ENCODE measurements at places on chromosomes 1 and 21.

DNA sequence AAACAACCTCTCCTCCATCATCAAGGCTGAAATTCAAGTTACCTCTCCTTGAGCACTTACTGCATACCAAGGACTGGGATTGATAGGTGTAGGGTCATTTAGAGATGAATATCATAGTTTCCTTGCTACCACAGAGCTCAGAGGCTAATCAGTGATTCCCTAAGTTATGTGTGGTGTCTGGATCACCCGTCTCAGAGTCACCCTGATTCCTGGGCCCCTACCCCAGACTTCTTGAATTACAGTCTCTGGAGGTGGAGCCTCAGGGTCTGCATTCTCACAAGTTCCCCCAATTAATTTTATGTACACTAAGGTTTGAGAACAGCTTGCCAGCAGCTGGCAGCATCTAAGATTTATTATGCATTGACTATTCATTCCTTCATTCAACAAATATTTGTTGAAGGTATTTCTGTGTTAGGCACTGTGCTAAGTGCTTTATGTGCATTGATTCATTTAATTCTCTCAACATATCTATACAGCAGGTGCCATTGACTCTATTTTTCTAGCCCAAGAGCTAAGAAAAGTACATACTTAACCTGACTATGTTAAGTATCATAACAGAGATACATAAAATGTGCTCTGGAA is 182.9 kb upstream of the FGGY start:
- no peak for DNase-seq

DNA sequence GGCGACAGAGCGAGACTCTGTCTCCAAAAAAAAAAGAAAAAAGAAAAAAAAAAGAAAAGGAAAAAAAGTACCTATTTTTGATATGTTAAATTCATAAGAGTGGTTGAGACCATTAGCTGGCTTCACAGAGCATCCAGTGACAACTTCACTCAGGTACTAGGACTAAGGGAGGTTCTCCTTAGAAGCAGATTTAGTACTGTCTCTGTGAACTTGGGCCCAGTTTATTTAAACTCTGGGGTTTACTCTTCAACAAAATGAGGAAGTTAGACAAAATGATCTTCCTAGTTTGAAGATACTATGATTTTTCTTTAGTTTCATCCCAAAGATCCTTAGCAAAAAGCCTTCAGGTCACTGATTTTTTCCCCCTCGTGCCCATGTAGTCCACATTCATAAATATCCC is 21.2 kb downstream of the MACO1 start:
- no peak for DNase-seq

DNA sequence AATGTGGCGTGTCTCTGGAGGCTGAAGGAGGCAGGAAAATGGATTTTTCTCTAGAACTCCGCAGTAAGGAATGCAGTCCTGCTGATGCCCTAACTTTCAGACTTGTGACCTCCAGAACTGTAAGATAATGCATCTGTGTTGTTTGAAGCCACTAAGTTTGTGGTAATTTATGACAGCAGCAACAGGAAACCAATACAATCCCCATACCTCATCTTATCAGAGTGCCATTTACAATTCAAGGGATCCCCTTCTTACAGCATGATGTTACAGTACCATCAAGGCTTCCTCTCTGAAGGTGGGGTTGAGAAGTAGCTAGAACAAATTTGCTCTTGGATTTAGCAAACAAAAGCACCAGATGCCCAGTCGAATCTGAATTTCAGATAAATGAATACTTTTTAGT is 21.6 kb downstream of the ABCA4 start:
- DNase-seq = no peak

- DNase-seq = no peak
Measured at GRCh38 chr1:10788592-10789006, 7.8 kb downstream of the CASZ1 start.

DNA sequence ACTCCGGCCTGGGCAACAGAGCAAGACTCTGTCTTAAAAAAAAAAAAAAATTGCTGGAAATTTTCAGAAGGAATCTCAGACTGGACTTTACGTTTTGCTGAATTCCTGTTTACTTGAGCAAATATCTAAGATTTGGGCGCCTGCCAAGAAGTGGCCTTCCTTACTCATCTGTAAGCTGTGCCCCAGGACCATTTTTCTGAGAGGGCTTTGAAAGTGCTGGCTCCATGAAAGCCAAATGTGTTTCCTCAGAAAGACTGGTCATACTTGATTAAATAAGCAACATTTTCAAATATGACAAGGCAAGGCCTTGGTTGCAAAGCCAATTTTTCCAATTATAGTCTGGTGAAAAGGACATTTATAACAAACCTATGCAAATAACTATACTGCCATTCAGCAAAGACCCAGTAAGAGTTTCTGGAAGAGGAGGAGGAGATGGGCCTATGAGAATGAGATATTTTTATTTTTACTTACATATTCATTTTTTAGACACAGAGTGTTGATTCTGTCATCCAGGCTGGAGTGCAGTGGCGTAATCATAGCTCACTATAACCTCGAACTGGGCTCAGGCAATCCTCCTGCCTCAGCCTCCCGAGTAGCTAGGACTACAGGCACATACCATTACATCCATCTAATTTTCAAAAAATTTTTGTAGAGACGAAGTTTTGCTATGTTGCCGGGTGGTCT is 56.3 kb upstream of the HTR1D start:
- no peak for DNase-seq

DNA sequence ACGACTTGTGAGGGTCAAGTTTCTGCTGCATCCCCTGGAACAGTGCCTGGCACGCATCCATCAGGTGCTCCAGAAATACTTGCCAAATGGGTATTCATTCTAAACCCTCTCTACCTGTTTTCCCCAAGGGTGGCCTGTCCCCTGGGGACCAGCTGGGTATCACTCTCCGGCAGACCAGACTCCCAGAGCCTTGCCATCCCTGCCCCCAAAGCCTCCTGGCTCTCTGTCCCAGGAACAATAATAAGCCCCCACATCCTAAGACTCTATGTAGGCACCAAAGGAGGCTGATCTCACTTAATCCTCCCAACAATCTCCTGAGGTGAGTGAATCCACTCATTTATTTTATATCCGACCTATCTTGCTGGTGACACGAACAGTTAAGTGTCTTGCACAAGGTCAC is 96.7 kb downstream of the MRPL37 start:
- no peak for DNase-seq

DNA sequence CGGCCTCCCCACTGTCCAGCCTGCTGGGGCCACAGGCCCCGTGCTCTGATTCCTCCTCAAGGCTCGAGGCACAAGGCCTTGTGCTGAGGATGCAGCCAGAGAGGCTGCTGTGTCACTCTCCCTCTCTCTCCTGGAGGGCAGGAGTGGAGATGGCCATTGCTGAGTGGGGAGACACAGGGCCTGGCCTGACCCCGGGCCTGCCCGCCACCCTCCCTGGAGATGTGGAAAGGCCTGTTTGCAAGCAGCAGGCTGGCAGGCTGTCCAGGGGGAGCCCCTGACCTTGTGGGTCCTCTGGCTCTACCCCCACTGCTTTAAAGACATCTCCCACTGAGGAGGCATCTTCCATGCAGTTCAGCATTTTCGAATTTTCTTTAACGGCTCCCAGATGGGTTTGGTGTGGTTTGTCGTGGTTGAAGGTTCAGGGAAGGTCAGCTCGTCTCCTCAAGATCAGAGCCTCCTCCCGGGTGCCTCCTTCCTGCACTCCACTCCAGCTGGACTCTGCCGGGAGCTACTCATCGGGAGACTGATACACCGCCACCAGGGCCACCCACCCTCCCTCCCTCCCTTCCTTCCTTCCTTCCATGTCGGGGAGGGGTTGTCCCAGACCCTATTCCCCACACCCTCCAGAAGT is 69.1 kb downstream of the SPSB1 start:
- DNase-seq = no peak

All from CD4-positive, alpha-beta T cell treated with Interleukin-4 for 4 hours (primary cell).